ENCODE measurements at places on chromosomes 4 and X.
A peak's percentile ranks its signal among the peaks of the same experiment; 100 is the strongest.

DNA sequence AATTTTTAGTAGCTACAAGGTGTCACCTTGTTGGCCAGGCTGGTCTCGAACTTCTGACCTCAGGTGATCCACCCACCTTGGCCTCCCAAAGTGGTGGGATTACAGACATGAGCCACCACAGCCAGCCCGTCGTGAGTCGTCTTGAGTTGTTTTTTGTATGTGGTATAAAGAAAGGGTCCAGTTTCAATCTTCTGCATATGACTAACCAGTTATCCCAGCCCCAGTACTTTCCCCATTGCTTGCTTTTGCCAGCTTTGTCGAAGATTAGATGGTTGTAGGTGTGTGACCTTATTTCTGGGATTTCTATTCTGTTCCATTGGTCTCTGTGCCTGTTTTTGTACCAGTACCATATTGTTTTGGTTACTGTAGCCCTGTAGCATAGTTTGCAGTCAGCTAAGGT lies 105.9 kb downstream of the OR13H1 start:
- H3K4me3 ChIP-seq, result no peak overlapping the region
- peaks cover 2% of the 10 kb centered on the region for H3K27me3 ChIP-seq
- no peak overlapping the region for H3K27ac ChIP-seq
- H3K36me3 ChIP-seq, result no peaks in the 10 kb centered on the region

DNA sequence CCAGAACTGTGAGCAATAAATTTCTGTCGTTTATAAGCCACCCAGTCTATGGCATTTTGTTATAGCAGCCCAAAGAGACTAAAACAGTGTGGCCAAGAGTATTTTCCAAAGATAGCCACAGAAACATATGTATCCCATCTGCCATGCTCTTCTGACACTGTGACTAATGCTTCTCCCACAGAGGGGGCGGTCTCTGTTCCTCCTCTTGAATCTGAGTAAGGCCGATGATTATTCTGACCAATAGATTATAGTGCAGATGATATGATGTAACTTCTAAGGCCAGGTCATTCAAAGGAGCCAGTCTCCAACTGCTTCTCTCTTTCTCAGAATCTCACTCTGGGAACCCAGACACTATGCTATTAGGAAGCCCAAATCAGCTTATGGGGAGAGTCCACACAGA lies 570.7 kb downstream of the BCOR start:
- H3K36me3 ChIP-seq, result no peaks in the 10 kb centered on the region
- peaks cover 16% of the 10 kb centered on the region for H3K27me3 ChIP-seq
- peak; percentile 13 for DNase-seq
- H3K4me3 ChIP-seq, result no peak overlapping the region
- H3K27ac ChIP-seq, result no peak overlapping the region

DNA sequence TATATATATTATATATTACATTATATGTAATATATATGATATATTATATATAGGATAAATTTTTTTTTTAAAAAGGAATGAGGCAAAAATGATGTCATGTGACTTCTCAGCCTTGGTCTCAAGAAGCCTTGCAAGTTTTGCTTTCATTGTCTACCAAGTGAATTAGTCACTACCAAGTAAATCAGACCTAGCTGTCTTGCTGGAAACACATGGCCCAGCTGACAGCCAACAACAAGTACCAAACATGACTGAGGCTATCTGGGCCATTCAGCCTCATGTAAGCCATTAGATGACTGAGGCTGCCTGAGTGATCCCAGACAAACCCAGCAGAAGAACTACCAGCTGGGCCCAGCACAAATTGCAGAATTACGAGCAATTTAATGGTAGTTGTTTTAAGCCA lies 44.9 kb downstream of the HAND2 start:
- DNase-seq, result peak; percentile 39
- no peak overlapping the region for H3K27ac ChIP-seq
- H3K4me3 ChIP-seq, result no peak overlapping the region
- no peaks in the 10 kb centered on the region for H3K36me3 ChIP-seq

DNA sequence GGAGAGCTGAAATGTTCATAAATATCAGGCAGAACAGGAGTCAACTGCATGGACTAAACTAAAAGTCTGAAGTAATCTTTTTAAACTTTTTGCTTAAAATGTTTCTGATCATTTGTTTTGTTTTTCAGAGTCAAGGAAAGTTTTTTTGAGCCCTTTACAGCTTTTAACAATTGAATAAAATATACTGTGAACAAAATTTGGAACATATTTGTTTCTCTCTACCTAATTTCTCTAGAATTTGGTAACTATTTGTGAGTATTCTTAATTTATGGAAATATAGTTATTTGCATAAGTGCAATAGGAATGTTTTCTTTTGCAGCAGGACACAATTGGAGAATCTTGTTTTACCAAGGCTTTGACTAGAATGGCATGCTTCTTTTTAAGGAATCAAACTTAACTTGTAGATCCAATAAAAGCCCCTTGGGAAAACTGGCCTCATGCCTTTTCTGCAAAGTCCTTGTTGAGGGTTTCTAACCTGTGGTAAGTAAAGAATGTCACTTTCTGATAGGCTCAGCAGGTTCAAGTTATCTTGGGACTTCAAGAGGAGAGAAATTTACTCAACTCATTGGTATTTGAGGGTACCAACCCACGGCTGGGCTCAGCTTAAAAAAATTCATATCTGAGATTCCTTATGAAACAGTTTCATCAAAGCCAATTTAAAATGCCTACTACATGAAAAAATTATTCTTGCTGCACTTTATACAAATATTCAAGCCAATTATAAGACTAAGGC lies 91.5 kb downstream of the UPRT start:
- H3K27me3 ChIP-seq, result no peaks in the 10 kb centered on the region
- H3K36me3 ChIP-seq, result no peaks in the 10 kb centered on the region
- no peaks in the 10 kb centered on the region for H3K4me1 ChIP-seq
- no peak overlapping the region for H3K27ac ChIP-seq

DNA sequence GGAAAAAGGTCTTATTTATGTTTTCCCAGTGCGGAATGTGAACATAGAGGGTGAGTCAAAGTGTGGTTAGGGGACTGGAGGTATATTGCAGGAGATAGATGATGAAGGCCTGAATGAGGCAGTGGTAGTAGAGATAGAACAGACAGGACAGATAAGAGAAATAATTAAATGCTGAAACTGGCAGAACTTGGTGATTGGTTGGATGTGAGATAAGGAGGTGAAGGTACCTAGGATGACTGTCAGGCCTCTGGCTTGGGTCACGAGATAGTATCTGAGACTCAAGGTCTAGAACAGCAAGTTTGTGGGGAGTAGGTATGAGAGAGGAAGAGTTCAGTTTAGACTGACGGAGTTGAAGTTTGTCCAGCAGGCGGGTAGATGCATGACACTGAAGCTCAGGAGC lies 3.5 kb downstream of the MND1 start:
- no peaks in the 10 kb centered on the region for H3K27me3 ChIP-seq
- no peak overlapping the region for H3K27ac ChIP-seq
- DNase-seq, result peak; percentile 62
- H3K4me3 ChIP-seq, result no peak overlapping the region
- H3K36me3 ChIP-seq, result no peaks in the 10 kb centered on the region

DNA sequence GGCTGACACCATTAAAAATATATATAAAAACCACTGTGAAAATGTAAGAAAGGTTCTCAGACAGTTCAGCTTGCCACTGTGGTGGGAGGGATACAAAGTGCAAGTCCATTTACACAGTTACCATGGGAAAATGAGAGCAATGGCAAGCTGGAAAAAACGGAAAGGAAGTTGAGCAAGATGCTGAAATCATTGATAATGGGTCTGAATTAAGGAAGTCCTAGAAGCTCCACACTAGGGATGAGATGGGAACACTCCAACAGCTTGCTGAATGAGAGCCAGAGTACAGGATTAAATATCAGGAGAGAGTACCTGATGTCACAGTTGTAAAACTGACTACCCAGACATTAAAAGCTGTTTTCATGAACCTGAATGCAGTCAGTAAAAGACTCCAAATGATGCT lies 218.6 kb downstream of the PRDM5 start:
- H3K4me1 ChIP-seq, result no peaks in the 10 kb centered on the region
- no peak overlapping the region for H3K4me3 ChIP-seq
- no peaks in the 10 kb centered on the region for H3K36me3 ChIP-seq
- H3K27me3 ChIP-seq, result no peaks in the 10 kb centered on the region
- DNase-seq, result no peak

- no peaks in the 10 kb centered on the region for H3K4me1 ChIP-seq
- no peak for DNase-seq
- H3K4me3 ChIP-seq, result no peak overlapping the region
- H3K27me3 ChIP-seq, result no peaks in the 10 kb centered on the region
- H3K27ac ChIP-seq, result no peak overlapping the region
Observed at GRCh38 chr4:69750346-69750745, 10.1 kb downstream of the SULT1B1 start.

DNA sequence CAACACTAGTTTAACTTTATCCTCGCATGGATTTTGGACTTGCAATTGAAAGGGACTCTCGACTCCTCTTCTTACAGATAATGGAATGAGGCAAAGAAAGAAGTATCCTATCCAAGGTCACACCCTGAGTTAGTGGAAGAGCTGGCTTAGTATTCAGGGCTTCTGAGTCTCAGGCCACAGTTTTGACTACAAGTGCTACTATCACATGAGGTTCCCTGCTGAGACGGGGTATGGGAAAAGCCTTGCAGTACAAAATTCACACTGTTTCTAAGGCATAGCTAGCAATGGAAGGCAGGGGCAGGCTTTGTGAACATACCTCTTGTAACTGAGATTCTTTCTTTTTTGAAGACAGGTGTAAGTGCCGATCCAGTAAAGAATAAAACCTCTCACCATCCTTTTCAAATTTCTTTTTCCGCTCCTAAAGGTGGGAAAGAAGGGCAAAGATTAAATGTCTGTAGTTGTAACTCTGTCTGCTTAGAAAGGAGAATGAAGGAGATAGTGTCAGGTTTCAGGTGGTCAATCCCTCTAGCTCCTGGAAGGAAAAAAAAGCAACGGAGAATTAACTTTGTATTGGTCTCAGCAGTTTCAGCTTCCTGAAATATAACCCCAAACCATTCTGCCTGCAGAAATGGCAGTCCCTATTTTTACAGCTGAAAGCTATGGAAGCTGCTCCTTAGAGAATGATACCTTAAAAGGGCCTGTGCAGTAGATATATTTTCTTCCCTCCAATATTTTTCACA lies 199.0 kb downstream of the OPHN1 start:
- DNase-seq, result no peak
- H3K27me3 ChIP-seq, result no peaks in the 10 kb centered on the region
- H3K4me1 ChIP-seq, result no peaks in the 10 kb centered on the region
- no peak overlapping the region for H3K4me3 ChIP-seq
- no peaks in the 10 kb centered on the region for H3K36me3 ChIP-seq
- no peak overlapping the region for H3K27ac ChIP-seq

DNA sequence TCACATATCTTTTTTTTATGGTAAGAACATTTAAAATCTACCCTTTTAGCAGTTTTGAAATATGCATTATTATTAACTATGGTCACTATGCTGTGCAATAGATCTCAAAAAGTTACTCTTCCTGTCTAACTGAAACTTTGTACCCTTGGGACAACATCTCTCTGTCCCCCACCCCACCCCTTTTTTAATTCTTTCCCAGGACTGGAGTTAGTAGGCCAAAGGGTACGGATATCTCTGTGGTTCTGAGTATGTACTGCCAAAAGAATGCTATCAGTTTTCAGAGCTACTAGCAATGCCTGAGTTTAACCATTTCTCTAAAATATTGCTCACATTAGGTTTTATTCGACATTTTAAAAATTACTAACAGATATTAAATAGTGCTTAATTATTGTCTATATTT lies 4.7 kb upstream of the FAM241A start:
- DNase-seq, result no peak
- peaks cover 2% of the 10 kb centered on the region for H3K27me3 ChIP-seq
- no peaks in the 10 kb centered on the region for H3K4me1 ChIP-seq
- no peaks in the 10 kb centered on the region for H3K36me3 ChIP-seq
- no peak overlapping the region for H3K4me3 ChIP-seq
- H3K27ac ChIP-seq, result no peak overlapping the region

GRCh38 chrX:131549011-131549410 lies 5.1 kb downstream of the OR13H1 start:
- no peaks in the 10 kb centered on the region for H3K36me3 ChIP-seq
- H3K4me1 ChIP-seq, result no peaks in the 10 kb centered on the region
- DNase-seq, result no peak
- no peak overlapping the region for H3K4me3 ChIP-seq
- no peaks in the 10 kb centered on the region for H3K27me3 ChIP-seq

DNA sequence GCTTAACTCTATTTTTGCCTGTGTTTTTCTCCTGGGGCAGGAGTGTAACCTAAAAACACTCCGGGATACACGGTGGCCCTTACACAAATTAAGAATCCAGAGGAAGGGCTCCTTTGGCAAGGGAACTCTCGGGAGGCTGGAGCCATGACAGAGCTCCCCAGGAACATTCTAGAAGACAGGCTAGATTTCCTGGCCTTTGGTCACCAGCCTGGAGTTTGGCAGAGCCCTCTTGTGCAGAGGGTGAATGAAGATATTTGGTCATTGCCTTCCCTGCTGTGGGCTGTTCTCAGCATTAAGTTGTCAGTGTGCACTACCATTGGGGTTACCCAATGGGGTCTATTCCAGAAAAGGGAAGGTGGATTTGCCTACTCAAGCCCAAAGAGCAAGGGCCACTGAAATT lies 53.8 kb upstream of the LNX1 start:
- no peak for DNase-seq
- H3K4me1 ChIP-seq, result peaks cover 2% of the 10 kb centered on the region
- H3K27ac ChIP-seq, result no peak overlapping the region
- H3K27me3 ChIP-seq, result no peaks in the 10 kb centered on the region
- H3K36me3 ChIP-seq, result no peaks in the 10 kb centered on the region

Measured in IMR-90 (cell line).